Skeletal muscle tissue (tissue), 5 donors: ENCODE measurements at places on chromosomes 2 and 18. TPM values are rescaled to one million over a fixed set of nuclear protein-coding genes. Genes with fewer than 3 reads are reported as not detected.

Gene C1GALT1C1L
- total RNA-seq: 1.0 TPM

Gene CERS6
- 30.8 TPM for total RNA-seq

Gene ATF2
- 35.0 TPM for total RNA-seq

Gene COL4A3
- total RNA-seq: under 0.01 TPM

Gene SAG
- not detected for total RNA-seq
